ENCODE measurements at places on chromosomes 5 and 9. TPM values are rescaled to one million over a fixed set of nuclear protein-coding genes. Genes with fewer than 3 reads are reported as not detected.

The MEIKIN gene
- total RNA-seq: 0.55 TPM

The ASS1 gene
- total RNA-seq: 437 TPM

The PRSS3 gene
- total RNA-seq: 0.93 TPM

The GHR gene
- total RNA-seq: 90.7 TPM

The WNK2 gene
- 0.43 TPM for total RNA-seq

The TENT4A gene
- total RNA-seq: 23.1 TPM

The FGFR4 gene
- total RNA-seq: 70.5 TPM

Data from right lobe of liver (tissue), 6 donors.